ENCODE measurements at places on chromosomes 3 and 15.
A peak's percentile ranks its signal among the peaks of the same experiment; 100 is the strongest.

- no peak for DNase-seq
These were observed 9.0 kb downstream of the MTFMT start for GRCh38 chr15:65020419-65020818.

DNA sequence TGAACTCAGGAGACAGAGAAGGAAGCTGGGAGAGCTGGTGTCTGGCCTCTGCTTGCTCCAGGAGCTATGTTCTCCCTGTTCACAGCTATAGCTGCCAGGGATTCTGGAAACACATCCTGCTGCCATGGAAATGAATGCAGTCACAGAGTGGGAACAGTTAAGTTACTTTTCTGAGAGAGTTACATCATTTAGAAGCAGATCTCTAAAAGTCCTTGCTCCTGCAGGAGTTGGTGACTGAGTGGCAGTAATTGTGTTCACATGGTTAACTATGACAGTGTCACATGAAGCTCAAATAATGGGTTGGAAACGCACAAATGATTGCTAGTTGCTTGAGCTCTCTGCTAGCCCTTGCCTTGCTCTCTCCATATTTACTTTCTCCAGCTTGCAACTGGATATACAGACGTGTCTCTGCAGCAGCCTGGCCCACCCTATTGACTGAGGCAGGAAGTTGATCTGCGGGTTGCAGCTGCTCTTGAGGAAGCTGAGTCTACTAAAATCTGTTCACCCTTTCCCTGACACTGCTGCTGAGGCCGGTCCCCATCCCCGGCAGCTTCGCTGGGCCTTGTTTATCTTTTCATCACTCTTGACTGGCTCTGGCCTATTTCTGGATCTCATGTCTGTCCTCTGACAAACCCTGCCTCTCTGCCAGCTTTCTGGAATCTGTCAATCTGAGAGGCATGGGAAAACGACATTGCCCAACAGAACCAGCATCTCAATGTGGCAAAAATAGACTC lies 16.7 kb upstream of the ISLR start:
- no peak for DNase-seq

DNA sequence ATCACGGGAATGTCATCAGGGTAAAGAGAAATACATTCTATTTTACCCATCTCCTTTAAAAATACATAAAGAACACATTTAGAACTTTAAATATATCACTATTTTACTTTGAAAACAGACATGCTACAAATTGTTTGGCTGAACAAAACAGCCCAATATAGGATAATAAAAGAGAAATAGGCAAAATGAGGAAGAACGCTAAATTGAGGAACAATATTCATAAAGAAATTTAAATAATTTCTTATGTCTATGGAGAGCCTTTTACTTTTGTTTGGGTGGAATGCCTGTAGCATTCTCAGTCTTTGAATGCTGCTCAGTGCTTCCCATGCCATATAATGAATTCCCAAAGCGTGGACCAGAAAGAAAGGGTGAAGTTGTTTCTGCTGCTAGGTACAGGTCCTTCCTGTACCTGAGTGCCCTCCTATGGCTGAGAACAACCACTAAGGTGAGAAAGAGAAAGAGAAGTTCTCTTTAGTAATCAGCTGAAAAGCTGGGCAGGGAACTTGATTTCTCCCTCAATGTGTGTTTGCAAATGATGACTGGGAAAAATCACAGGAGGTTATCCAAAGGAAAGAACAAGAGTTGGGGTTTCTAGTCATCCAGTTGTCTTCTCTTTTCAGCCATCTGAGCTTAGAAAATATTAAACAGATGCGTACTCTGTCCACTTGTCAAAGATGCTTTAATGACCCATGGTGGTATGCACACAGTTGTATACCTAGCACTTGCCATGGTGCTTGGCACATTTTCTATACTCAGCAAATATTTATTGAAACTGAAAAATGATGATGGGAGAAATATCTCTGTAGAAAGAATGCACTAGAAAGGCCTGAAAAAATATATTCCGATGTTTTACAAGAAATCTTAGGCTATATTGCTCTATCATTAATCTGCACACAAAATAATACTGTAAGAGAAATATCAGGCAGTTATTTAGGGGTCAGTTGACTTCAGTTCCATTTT lies 404.6 kb downstream of the TIGIT start:
- no peak for DNase-seq

GRCh38 chr15:45151998-45152828 lies 22.4 kb downstream of the DUOX1 start:
- DNase-seq, result no peak

GRCh38 chr3:131350506-131350905 lies 31.1 kb upstream of the NUDT16 start:
- no peak for DNase-seq

GRCh38 chr3:126284258-126284904 lies 72.8 kb downstream of the KLF15 start:
- no peak for DNase-seq

DNA sequence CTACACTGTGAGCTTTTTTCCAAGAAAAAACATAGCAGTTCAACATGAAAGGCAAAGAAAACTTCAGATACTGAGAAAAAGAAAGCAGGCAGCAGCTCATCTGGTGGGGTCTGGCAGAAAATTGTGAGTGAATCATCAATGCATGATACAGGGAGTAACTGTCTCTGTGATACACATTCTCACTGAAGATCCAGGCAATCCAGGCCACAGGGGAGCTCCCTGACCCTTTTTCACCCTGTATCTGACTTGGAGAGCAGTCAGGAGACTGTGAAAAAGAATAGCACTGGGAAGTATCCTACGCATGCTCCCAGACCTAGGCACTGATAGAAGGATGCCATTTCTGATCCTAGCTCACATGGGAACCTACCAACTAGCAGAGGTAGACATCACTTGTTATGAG lies 269.8 kb downstream of the MBNL1 start:
- no peak for DNase-seq

DNA sequence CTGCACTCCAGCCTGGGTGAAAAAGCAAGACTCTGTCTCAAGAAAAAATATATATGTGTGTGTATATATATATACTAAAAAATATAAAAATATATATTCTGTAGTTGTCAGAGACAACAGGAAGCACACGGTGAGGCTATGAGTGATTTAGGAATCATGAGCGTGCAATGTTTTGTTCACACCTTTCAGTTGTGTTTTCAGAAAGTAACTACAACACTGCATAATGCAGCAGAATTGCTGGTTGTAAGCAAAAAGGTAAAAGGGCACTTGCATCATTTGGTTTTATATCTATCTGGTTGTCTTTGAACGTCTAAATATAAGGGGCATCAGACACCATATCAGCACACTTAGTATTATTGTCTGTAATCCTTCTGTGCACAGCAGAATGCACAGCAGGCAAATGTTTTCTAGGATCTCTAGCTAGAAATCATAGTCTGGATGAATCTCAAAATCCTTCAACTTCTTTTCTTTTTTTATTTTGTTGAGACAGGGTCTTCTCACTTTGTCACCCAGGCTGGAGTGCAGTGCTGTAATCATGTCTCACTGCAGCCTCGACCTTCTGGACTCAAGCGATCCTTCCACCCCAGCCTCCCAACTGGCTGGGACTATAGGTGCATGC lies 44.8 kb downstream of the CCR3 start:
- no peak for DNase-seq

DNA sequence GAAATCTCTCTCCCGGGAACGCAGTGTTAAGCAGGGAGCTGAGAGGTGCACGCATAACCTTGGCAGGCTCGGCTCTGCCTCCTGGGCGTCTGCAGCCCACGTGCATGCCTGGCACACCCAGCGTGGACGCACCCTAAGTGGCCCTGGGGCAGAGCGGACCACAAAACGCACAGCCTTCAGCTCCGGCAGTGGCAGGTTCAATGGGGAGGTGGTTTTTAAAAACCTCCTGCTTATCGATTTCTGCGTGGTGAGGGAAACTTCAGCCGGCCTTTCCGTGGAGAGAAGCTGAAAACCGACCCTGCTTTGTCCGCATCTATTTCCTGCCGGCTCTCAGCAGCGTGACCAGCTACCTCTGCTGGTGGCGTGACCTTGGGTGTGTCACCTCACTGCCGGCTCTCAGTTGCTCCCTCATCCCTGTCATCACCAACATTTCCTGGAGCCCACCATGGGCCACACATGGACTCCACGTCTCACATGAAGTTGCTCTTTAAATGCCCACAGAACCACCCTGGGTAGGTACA lies 134.8 kb upstream of the MEF2A start:
- no peak for DNase-seq

GRCh38 chr3:23071758-23072157 lies 131.4 kb upstream of the UBE2E2 start:
- DNase-seq, result peak; percentile 38

GRCh38 chr3:106398891-106399600 lies 530.2 kb upstream of the CBLB start:
- DNase-seq, result no peak

- no peak for DNase-seq
These were observed 739.6 kb downstream of the NAALADL2 start for GRCh38 chr3:175598740-175599139.

- peak; percentile 21 for DNase-seq
These were observed 1.7 kb upstream of the SLC2A2 start for GRCh38 chr3:171028025-171028778.
